ENCODE measurements at places on chromosomes 4 and X. TPM values are rescaled to one million over a fixed set of nuclear protein-coding genes. Genes with fewer than 3 reads are reported as not detected.

Gene HSPA4L
- 5.6 TPM for total RNA-seq

Gene OGT
- total RNA-seq = 37.6 TPM

Gene INTS6L
- 0.16 TPM for total RNA-seq

Gene RPA4
- 0.24 TPM for total RNA-seq

Gene SLAIN2
- 16.4 TPM for total RNA-seq

Gene TBC1D9
- 6.6 TPM for total RNA-seq

Gene HTN1
- not detected for total RNA-seq

Gene DKK2
- not detected for total RNA-seq

Gene CPLX1
- total RNA-seq = 0.64 TPM

Gene ERVMER34-1
- total RNA-seq = 0.71 TPM

Gene HMGB3
- 139 TPM for total RNA-seq

Gene CSAG1
- total RNA-seq = 0.24 TPM

Measured in A549 treated with AZD2906 at 1 μM for 4 hours (cell line).